ENCODE measurements at places on chromosomes 3 and 15. TPM values are rescaled to one million over a fixed set of nuclear protein-coding genes. Genes with fewer than 3 reads are reported as not detected.

- DNase-seq = no peak
Observed at GRCh38 chr3:54818942-54819341, 108.9 kb downstream of the LRTM1 start.

DNA sequence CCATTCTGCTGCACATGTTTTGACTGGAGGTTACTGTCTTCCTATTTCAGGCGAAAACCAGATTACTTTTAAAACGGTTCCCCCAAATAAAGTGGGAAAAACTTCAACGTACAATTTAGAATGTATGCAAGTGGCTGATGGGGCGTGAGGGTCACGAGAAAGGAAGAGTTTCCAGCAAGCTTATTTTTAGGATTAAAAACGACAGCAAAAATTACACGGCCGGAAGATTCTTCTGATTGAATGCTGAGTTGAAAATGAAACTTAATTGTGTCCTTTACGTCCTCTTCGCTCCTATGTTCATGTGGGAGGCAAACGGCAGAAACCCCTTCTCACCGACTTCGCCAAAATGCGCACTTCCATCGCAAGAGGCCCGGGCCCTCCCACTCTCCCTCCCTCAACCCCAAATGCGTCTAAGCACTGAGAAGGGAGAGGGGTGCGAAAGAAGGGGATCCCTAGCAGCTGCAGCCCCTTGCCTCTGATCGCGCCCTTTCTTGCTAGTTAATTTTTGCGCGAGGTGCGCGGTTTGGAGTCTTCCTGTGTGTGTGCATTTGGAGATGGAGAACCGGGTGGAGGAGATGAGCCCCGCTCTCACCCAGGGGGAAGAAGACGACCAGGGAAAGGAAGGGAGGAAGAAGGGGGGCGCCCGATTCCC lies 656 bp downstream of the CD47 start:
- DNase-seq = no peak

GRCh38 chr3:121803771-121804320 lies 31.0 kb downstream of the IQCB1 start:
- DNase-seq = no peak

- DNase-seq = no peak
Observed at GRCh38 chr3:151579571-151580270, 118.9 kb upstream of the IGSF10 start.

The CHL1 gene
- 2.2 TPM for polyA plus RNA-seq

Measured in forelimb muscle (tissue), 1 donor.